ENCODE measurements at places on chromosomes 5 and 9. TPM values are rescaled to one million over a fixed set of nuclear protein-coding genes. Genes with fewer than 3 reads are reported as not detected.

The NPR2 gene
- 3.3 TPM for total RNA-seq

The OMD gene
- 0.13 TPM for total RNA-seq

The CD72 gene
- total RNA-seq = 0.93 TPM

The WHRN gene
- 2.8 TPM for total RNA-seq

The SCGB3A2 gene
- not detected for total RNA-seq

The EGFL7 gene
- total RNA-seq = 42.3 TPM

The SMIM33 gene
- not detected for total RNA-seq

The CDH9 gene
- total RNA-seq = not detected

The DMRTA1 gene
- 6.9 TPM for total RNA-seq

The GFI1B gene
- 0.15 TPM for total RNA-seq

The RNF38 gene
- 12.9 TPM for total RNA-seq

The CER1 gene
- total RNA-seq = not detected

The ARID3C gene
- total RNA-seq = 8.8 TPM

The DAP gene
- 129 TPM for total RNA-seq

The F12 gene
- total RNA-seq = 292 TPM

The SH3TC2 gene
- total RNA-seq = 0.43 TPM

The EDIL3 gene
- 0.20 TPM for total RNA-seq

The ACTBL2 gene
- total RNA-seq = not detected

The GABBR2 gene
- total RNA-seq = not detected

All from left lobe of liver (tissue), 2 donors.